Stimulated activated CD8-positive, alpha-beta memory T cell treated with anti-CD3 and anti-CD28 coated beads, Interleukin-7, amount 100 ng/mL, for 48 hours (primary cell): ENCODE measurements at places on chromosomes 3 and 15.

GRCh38 chr3:190860521-190860920 is 2.0 kb downstream of the GMNC start:
- no peak for DNase-seq

GRCh38 chr3:141392897-141393734 is 24.8 kb downstream of the ZBTB38 start:
- no peak for DNase-seq

DNA sequence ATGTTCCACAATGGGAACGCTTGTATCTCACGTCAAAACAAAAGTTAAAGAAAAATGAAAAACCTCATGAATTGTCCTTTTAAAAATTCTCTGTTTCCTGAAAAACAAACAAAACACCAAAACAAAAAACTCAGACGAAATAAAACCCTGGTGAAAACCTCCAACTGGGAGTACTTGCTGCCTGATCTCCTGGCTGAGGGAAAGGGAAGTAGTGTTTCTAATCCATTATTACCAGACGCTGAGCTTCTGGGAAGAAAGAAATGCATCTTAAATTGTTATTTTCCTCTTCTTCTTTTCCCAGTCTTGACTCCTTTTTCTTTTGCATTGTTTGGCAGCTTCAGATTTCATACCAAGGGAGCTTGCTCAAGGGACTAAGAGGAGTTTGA is 243.2 kb upstream of the RGMA start:
- no peak for DNase-seq

DNA sequence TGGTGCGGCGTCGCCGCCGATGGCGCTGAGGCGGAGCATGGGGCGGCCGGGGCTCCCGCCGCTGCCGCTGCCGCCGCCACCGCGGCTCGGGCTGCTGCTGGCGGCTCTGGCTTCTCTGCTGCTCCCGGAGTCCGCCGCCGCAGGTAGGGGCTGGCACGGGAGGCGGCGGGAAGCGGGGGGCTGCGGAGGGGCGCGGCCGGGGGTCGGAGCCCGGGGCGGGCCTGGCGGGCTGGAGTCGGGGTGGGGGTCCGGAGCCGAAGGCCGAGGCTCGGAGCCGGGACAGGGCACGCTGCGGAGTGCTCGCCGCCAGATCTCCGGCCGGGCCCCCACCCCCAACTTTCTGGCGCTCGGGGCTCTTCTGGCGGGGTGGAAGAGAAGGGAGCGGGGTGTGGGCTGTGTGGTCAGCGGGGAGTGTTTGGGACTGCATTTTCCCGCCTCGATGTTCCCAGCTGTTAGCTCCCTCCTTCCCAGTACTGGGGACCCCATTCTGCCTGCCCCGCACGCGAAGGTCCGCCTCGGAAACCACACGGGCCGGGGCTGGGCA is 299 bp downstream of the TYRO3 start:
- DNase-seq: no peak
